Posterior vena cava (tissue), 2 donors: ENCODE measurements at places on chromosomes 13 and 19. TPM values are rescaled to one million over a fixed set of nuclear protein-coding genes. Genes with fewer than 3 reads are reported as not detected.

GRCh38 chr13:40148101-40148500, 492.6 kb downstream of the COG6 start:
- no peak for DNase-seq

ZNF846 gene
- 13.5 TPM for total RNA-seq

- peak; percentile 78 for DNase-seq
Observed at GRCh38 chr19:1947651-1948209, 6.8 kb downstream of the CSNK1G2 start.

GRCh38 chr19:5127717-5128116, 158.8 kb downstream of the KDM4B start:
- no peak for DNase-seq

DNA sequence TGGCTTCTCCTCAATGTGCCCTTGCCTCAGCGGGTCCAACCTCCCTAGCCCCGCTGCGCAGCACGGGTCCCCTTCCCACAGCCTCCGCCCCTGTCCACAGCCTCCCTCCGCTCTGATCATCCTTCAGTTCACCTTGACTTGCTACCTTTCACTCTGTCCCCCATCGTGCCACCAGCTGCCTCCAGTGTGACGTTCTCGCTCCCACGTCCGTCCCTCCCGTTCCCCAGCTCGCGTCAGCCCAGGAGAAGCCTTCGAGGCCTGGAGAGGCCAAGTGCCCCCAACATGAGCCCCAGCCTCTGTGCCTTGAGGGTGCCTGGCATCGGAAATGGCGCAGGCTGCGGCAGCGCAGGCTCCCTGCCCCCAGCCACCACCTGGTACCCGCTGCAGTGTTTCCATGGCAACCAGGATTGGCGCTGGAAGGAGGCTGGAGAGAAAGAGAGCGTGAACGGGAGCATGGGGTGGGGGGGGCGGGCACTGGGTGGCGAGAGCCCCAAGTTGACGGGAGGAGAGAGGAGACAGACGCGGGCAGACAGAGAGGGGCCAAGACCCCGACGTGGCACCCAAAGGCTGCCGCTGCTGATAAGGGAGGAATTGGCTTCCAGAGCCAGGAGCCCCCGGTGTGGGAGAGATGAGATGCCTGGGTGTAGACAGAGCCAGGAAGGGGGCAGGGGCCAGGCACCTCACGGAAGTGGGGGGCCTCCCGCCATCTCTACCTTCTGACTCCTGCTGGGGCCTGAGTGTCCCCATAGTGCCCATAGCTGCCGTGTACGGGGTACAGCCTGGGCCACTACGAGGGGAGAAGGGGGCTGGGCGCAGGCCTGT, 844 bp upstream of the ASPDH start:
- DNase-seq, result peak; percentile 77

ZNF844 gene
- 7.8 TPM for total RNA-seq

ZNF112 gene
- 5.2 TPM for total RNA-seq

CABP5 gene
- not detected for total RNA-seq

PTPRH gene
- total RNA-seq, result 1.6 TPM

GRCh38 chr13:44434766-44435141, 61.1 kb downstream of the SERP2 start:
- no peak for DNase-seq

ZNF296 gene
- 0.42 TPM for total RNA-seq

DNA sequence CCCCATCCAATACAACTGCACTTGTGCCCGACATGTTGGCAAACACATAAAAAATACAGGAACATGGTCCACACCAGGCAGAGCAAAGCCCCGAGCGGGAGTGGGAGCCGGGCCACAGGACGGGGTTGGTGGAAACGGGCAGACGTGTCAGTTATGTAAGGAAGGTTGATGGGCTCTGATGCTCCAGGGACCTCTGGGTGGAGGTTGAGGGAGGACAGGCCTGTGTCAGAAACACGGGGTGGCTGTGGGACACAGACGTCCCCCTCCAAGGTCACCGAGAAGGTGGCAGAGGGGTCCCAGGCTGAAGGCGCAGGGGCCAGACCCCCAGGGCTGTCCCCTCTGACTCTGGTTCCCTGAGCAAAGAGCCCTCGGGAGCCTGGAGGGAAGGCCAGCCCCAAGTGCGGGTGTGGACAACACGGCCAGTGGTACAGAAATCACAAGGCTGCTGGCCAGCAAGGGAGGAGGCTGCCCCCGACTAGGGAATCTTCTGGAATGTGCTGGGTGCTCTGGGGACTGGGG, 31.4 kb upstream of the C13orf46 start:
- DNase-seq, result peak; percentile 75

DNA sequence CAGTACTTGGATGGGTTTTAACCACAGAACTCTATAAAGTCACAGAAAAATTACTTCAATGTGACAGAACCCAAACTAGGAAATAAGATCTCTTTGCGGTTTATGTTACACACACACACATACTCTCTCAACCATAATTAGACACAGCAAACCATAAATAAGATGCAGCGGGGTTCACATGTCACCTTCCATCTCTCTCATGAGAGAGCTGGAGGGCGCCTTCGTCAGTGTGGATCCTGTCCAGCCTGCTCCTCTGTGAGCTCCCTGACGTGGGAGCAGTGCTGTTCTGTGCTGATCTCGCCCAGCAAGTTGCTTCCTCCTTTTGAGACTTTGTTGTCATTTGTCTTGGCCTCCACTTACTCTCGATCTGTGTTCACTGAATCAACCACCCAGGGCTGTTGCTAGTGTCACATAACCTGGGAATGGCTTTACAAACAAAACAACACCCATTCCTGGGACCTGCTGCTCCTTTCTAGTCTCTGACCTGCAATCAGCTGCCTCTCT, 204.9 kb upstream of the KL start:
- no peak for DNase-seq

DNA sequence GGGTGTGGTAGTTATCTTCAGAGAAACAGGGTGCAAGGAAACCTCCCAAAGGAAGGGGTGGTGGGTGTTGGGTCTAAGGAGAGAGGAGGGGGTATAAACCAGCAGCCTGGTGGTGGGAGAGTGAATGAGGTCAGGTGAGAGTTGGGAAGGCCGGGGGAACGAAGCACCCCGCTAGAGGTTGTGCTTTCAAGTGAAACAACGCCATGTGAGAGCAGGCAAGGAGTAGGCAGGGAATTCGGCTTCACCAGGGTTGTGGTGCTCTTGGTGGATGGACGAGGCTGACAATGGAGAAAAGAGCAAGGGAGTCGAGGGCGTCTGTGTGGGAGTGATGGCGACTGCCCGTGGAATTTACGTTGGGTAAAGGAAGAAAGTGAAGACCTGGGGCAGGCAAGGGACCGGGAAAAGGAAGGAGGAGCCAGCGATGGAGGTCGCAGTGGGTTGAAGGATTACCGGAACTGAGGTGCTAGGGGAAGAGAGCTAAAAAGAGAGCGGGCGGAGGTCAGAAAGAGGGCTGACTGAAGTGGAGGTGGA, 2.1 kb upstream of the MLNR start:
- no peak for DNase-seq

- DNase-seq, result no peak
Observed at GRCh38 chr13:57673197-57673596, 41.7 kb downstream of the PCDH17 start.

- DNase-seq, result no peak
Observed at GRCh38 chr13:111598747-111599146, 278.3 kb downstream of the TEX29 start.

PEG3 gene
- 9.9 TPM for total RNA-seq

DNA sequence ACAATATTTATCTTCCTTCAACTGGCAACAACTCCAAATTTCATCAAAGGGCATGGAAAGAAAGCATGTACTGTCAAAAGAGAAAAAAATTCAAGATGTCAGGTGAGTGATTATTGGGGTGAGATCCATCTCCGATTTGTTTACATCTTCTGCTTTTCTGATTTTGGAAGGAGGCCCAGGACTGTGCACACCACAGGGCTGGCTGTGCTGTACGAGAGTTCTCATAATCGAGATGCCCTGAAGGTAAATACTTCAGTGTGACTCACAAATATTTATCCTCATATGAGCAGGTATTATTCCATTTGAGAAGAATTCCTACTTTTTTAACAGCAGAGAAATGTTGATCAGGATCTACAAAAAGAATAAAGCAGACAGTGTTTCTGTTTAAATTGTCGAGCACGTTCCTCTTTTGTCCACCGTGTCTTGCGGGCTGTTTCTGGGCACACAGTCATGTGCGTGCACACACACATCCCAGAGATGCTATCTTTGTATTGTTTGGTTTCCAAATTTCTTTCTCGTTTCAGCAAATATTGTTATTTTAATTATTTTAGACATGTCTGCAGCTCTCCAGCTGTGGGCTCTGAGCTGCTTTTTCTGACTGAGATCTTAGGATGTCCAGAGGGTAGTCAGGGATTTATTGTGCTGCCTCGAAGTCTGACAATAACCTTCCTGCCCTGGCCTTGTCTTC, 103.8 kb downstream of the KL start:
- DNase-seq, result no peak

KLK11 gene
- total RNA-seq, result not detected

CEACAM20 gene
- not detected for total RNA-seq

- peak; percentile 82 for DNase-seq
Observed at GRCh38 chr19:801861-802497, 4.7 kb downstream of the PTBP1 start.

- no peak for DNase-seq
Observed at GRCh38 chr19:50181121-50181520, 18.0 kb upstream of the IZUMO2 start.

DNA sequence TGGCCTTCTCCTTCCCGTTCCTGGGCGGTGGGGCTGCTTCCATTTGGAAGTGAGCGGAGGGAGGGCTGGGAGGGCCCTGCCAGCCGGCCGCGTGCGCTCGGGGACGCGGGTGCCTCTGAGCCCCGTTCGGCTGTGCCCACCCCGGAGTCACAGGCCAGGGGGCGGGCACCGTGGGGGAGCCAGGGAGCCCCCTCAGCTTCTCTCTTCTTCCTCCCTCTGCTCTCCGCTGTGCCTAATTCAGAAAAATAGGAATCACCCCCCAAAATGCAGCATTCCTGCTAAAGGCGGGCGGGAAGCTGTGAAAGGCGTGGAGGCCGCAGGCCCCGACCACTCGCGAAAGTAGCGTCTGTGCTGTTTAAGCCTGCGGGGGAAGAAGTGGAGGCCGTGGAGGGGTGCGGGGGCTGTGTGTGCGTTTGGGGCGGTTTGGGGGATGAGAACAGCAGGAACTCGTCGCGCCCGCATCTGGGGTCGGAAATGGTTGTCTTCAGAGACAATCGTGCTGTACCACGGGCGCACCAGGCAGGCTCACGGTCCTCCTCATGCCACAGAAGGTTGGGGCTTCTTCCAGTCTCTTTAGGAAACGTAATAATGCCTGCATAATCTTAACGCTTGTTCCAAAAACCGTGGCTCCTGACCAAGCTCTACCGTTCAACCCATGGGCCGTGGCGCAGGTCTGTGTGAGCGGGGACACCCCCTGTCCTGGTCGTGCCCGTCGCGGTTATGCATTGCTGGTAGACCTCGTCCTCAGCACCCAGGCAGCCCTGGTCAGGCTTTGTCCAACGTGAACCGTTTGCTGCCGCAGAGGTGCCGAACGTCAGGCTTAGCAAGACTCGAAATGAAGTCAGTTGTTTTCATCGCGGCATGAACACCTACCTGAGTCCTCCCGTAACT, 110.4 kb upstream of the SOX1 start:
- no peak for DNase-seq

DNA sequence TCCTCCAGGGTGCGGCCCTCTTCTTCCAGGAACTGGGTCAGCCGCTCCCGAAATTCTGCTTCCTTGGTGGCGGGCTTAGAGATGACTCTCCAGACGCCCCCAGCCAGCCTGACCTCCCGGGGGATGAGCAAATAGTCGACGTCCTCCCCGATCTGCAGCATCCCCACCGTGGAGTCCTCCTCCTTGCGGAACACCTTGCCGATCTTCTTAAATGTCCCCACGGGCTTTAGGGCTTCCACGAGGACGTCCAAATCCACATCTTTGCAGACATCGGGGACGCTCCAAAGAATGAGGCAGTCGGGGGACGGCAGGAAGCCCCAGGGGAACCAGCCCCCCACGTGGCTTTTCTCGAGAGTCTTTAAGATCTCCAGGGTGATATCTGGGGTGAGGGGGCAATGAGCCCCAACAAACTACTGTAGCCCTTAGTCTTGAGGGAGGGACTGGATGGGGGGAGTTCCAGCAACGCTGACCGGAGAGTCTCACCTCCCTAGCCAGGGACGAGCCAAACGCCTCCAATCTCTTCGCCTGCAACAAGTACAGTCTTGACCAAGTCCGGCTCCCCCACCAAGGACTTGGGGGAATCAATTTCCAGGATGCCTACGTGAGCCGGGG, 608 bp downstream of the CCDC8 start:
- peak; percentile 82 for DNase-seq

APOC4 gene
- not detected for total RNA-seq

DNA sequence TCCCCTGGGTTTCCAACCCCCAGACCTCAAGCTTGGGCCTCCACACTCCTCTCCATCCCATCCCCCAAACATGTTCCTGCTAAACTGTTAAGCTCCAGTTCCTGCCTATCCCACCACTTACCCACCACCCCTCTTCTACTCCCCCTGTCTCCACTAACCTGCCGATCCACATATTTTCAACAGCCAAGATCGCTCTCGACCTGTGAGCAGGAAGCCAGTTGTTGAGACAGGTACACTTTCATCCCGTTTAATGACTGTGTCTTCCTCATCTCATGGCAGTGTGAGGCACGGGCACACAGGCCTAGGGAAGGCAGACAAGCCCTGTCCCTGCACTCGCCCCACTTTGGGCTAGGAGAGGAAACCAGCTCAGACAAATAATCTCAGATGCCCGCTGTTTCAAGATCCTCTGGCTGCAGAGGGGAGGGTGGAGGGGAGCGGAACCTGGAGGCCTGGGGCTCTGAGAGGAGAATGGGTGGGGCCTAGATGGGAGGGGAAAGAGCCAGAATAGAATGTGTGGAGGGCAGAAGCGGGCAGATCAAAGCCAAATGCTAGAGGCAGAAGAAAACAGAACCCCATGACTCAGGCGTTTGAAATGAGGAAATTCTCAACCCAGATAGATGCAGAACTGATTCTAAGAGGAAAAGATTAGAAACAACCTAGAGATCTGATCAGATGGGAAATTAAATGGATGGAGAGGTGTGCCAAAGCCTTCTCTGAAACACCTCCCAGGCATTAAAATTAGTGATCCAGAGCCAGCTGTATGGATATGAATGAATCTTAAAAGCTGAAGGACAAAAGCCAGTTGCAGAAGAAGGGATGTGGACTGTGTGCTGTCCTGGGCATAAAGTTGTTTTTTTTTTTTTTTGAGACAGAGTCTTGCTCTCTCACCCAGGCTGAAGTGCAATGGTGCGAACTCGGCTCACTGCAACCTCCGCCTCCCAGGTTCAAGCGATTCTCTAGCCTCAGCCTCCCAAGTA, 16.9 kb upstream of the CYP2S1 start:
- no peak for DNase-seq

DNA sequence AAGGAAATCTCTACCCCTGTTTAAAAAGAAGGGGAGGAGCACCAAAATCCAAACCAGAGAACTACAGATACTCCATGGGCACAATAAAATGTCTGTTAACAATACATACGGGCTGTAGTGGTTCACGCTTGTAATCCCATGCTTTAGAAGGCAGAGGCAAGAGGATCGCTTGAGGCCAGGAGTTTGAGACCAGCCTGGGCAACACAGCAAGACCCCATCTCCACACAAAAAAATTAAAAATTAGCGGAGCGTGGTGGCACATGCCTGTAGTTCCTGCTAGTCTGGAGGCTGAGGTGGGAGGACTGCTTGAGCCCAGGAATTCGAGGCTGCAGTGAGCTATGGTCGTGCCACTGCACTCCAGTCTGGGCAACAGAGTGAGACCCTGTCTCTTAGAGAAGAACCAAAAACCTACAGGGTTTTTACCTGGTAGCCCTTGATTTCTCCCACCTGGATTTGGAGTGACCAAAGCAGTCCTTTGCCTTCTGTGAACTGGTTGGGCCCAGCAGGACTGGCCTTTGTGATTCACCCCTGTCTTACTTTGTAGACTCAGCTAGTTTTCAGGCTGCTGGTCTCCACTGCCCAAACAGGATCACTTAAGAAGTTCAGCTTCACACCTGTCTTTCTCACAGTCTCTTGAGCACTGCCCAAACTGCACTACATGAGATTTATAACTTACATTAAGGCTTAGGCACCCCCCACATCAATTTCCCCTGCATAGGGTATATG, 38.7 kb upstream of the FLT1 start:
- no peak for DNase-seq

PSG1 gene
- total RNA-seq, result not detected
